Right ventricle myocardium superior (tissue), 1 donor: ENCODE measurements at places on chromosomes 7 and 10. TPM values are rescaled to one million over a fixed set of nuclear protein-coding genes. Genes with fewer than 3 reads are reported as not detected.
A peak's percentile ranks its signal among the peaks of the same experiment; 100 is the strongest.

NANOS1 gene
- 10.0 TPM for total RNA-seq

AKR1C8 gene
- not detected for total RNA-seq

EPHA1 gene
- total RNA-seq: 0.08 TPM

BZW2 gene
- 359 TPM for total RNA-seq

ERVW-1 gene
- total RNA-seq: not detected

FAM241B gene
- 3.3 TPM for total RNA-seq

OR6B1 gene
- total RNA-seq: not detected

IRF5 gene
- total RNA-seq: 1.9 TPM

LIPN gene
- not detected for total RNA-seq

LRRD1 gene
- not detected for total RNA-seq

SOSTDC1 gene
- 0.67 TPM for total RNA-seq

GPR141 gene
- 0.38 TPM for total RNA-seq

ADIRF gene
- 43.2 TPM for total RNA-seq

LRWD1 gene
- total RNA-seq: 9.7 TPM

METTL27 gene
- 0.43 TPM for total RNA-seq

SFTPA1 gene
- total RNA-seq: 0.22 TPM

SPDYE5 gene
- not detected for total RNA-seq

DNA sequence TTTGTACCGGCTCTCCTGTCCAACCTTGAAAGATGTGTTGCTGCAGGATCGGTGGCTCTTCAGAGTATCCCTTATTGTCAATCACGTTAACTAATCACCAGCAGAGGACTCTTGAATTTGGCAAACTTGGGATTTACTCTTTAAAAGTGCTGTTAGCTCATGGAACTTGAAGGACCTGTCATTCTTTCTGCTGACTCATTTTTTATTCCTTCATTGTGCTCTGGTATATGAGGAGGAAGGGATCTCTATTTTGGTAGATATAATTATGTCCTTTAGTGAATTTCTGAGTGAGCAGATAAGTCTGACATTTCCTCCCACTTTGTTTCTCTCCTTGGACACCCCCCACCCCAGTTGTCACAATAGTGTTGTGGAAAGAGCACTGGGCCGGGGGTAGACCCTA is 175.1 kb upstream of the HDAC9 start:
- no peak for DNase-seq

- peak; percentile 69 for DNase-seq
Observed at GRCh38 chr7:102306916-102307677, 20.4 kb downstream of the SH2B2 start.

DNA sequence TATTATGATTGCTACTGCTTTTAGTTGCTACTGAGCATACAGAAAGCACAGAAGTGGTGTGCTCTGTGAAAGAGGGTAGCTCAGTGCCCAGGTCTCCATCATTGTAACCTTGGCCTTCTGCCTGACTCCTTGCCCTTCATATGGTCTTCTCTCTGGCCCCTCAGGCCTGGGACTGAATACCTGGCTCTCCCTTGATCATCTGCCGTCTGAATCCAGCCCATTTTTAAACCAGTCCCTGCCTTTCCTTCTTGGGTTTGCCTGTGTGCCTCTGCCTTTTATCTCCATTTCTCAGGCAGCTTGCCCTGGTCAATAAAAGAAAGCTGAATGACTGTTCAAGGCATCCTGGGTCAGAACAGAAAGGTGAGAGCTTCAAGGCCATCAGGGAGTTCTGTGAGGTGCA is 109.1 kb upstream of the ZNF438 start:
- DNase-seq: no peak

GRCh38 chr7:131077735-131078134 is 249.9 kb upstream of the MKLN1 start:
- no peak for DNase-seq

GRCh38 chr10:122050311-122050710 is 61.3 kb downstream of the TACC2 start:
- DNase-seq: no peak

DNA sequence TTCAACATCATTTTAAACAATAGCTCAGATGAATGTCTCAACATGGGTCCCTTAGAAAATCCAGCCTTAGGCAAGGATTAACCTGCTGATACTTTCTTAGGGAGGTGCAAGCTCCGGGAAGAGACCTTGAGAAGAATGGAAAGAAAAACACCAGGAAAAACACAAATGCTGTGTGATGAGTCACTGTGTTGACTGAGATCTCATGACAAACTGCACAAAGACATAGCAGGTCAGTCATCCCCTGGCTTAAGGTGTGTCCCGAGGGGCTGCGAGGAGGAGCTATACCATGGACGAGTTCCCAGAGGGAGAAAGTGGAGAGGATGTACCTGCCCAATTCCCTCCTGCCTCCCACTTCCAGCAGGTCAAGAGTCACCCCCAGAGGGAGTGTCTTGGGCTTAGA is 98.0 kb downstream of the TEX36 start:
- no peak for DNase-seq

GRCh38 chr7:83077328-83077727 is 85.4 kb downstream of the PCLO start:
- DNase-seq: no peak

- DNase-seq: no peak
Observed at GRCh38 chr7:81025360-81025759, 106.5 kb upstream of the SEMA3C start.

DNA sequence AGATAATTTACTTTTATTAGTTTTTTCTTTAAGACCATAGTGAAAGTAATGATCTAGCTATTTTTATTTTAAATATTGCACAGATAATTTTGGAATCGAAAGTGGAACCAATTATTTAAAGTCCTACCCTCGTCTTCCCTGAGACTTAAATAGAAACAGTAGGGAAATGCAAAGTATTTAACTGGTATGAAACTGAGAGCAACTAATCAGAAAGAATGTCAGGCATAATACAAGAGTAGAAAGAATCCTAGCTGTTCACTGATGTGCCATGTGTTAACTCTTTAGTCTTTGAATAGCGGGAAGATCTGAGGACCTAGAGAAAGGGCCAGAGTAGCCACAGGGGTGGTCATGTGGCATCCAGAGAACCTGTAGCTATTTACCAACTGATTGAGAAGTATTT is 630.0 kb downstream of the NRG3 start:
- DNase-seq: no peak

- no peak for DNase-seq
Observed at GRCh38 chr10:104049504-104050250, 36.0 kb downstream of the COL17A1 start.

GRCh38 chr7:56046721-56047445 is 4.4 kb downstream of the PSPH start:
- DNase-seq: no peak

GRCh38 chr10:6056411-6057135 is 5.6 kb downstream of the IL2RA start:
- no peak for DNase-seq

DNA sequence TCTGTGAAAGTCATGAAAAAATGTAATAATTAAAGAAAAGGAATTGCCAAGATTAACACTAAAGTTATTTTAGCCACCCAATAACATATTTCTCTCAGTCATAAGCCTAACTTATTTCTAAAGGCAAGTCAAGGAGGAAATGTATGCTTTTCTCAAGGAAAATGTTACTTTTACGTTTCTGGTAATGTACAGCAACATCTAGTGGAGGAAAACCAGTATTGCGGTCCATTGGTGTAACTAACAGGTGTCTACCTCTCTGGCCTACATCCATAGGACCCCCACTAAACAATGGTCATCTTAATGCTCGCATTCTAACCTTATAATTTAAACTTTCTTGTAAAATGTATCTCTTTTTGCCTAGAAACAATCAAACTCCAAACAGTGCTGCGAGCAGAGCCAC is 437.5 kb downstream of the KIF20B start:
- no peak for DNase-seq

- no peak for DNase-seq
Observed at GRCh38 chr7:105298439-105298894, 90.3 kb downstream of the SRPK2 start.

DNA sequence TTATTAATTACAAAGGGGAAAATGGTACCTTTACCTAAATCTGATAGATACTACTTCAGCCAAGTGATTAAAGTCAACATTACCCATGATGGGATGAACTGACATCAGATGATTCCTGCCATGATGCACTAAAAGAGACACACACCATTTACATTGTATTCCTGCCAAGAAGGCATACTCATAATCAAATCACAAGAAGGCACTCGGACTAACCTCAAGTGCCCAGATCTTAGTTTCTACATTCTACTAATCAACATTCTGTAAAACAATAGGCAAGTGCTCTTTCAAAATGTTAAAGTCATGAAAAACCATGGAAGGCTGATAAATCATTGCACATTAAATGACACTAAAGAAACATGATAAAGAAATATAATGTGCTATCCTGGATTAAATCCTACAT is 44.4 kb downstream of the SLC35G1 start:
- DNase-seq: no peak
